ENCODE measurements at places on chromosomes 5 and 9.

DNA sequence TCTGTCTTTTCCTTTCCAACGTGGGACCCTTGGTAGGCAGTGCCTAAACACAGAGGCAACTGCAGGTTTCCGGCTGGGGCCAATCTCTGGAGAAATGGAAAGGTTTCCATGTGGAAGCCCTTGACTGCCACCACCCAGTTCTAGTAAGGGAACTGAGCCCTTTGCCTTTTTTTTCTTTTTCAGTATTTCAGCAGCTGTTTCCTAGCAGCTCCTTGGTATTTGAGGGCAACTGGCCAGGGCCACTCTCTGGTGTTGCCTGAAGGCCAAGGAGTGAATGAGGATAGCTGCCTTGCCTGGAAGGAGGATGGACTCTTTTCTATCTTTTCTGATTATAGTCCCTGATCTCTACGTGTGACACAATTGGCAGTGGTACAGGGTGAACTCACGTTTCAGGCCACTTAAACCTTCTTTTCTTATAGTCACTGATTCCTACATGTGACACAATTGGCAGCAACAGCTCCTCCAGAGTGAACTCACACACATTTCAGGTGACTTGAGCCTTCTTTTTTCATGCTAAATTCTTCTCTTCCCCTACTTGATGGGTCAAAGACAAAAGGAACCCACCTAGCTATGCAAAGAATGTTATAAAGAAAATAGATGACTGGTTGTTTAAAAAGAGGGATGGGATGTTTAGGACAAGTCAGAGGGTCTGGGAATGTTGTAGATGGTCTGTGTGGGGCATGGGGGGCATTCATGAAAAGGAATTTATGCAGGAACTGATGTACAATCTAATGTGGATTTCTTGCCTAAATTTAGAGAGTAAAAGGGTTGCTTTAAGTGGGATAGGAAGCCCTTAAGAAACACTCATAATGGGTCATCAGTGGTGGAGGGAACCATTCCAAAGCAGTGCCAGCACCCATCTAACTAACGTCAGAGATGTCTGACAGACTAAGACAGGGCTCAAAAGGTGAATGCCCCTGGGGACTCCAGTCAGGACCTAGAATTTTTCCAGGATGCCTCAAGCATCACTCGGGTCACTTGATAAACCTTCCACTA, 190.1 kb downstream of the TMEM232 start:
- DNase-seq = no peak

DNA sequence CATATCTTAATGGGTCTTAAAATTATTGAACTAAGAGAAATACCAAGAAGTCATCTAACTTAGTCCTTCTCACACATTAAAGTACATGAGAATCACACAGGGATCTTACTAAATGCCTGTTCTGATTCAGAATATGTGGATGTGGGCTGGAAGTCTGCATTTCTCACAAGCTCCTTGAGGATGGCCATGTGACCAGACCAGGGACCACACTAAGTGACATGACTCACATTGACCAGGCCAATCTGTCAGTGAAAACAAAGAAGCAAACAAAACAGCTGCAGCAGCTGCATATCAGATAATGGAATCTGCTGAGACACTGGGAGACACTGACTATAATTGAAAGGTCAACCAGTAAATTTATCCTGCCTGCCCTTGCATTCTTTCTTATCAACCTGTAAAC, 110.5 kb downstream of the ADAMTS12 start:
- no peak for DNase-seq

DNA sequence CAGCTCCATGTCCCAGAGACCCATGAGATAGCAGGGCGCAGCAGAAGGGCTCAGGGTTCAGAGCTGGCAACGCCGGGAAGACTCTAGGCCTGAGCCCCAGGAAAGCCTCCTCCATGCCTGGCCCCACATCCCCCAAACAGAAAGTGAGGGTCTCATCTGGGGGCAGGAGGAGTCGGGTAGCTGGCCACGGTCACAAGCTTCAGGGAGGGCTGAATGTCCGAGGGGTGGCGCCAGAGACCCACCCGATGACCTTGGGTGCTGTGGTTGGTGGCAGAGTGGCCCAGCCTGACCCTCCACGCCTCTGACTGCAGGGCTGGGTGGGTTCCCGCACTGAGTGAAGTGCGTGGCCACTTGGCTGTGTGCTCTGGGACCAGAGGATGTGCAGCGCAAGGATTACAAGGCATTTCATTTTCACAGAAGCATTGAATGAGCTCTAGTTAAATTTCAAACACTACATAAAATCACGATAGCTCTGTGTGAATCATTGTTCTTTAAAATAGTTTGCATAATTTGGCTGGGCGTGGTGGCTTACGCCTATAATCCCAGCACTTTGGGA, 3.0 kb downstream of the C8G start:
- no peak for DNase-seq

DNA sequence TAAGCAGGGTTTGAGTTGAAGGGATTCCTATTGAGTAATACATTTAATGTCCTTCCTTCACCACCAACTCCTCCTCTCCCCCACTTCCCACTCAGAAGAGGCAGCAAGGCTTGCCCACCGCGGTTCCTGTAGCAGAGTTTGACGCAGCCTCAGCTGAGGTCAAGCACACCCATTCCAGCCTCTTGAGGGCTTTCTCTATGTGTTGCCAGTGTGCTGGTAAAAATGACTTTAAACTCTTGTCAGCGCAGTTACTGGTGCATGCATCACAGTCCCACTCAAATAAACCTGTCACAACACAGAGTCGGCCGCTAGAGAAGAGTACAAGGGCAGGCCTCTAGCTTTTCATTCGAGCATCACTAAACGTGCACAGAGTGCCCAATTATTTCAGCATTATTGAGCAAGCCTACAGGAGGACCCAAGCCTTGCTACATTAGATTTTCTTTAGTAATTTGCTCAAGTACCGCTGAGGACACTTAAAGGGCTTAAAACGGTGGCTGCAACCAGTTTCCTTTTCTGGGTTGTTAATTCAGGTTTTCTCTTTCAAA, 79.6 kb downstream of the TLE4 start:
- DNase-seq = no peak

GRCh38 chr5:149795360-149795759, 65.2 kb downstream of the PPARGC1B start:
- no peak for DNase-seq

DNA sequence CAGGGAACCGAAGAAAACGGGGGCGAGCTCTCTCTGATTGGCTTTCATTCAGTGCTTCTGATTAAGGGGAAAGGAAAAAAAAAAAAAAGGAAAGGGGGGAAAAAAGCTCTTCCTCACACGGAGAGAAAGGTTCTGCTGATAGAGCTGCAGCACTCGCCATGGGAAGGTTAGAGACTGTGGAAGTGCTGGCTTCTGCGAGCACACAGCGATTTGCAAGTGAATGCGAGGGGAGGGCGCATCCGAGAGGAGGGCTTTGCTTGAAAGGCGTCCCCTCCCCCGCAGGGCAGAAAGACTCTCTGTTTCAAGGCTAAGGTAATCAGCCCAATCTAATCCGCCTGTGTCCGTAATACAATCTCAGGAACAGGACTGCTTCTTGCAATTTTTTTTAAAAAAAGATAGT, at the start of gene CDH10:
TSS of gene CDH10 (minus strand) at position 218 of the 400 bp plus-strand sequence. CDS start 51,488 bp downstream, outside the sequence.
- DNase-seq = no peak

DNA sequence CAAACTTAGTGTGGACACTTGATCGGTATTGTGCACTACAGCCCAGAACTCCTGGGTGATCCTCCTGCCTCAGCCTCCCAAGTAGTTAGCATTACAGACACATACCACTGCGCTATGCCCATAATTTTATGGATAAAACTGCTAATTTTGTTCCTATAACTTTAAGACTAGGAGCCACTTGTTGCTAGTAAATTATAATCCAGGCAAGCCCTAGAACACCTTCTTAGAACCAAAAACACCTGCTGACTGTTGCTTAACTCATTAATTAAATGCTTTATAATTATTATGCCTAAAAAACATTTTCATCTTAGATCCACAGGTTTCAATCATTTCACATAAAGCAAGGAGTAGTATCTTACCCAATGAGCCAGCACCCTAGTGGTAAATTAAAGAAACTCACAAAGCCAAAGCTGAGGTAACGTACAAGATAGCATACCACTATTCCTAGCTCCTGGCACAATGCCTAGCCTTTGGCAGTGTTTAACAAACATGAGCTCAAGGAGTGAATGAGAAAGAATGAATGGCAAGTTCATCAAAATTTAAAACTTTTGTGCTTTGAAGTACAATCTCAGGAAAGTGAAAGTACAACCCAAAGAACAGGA, 5.4 kb downstream of the MRPS27 start:
- no peak for DNase-seq

DNA sequence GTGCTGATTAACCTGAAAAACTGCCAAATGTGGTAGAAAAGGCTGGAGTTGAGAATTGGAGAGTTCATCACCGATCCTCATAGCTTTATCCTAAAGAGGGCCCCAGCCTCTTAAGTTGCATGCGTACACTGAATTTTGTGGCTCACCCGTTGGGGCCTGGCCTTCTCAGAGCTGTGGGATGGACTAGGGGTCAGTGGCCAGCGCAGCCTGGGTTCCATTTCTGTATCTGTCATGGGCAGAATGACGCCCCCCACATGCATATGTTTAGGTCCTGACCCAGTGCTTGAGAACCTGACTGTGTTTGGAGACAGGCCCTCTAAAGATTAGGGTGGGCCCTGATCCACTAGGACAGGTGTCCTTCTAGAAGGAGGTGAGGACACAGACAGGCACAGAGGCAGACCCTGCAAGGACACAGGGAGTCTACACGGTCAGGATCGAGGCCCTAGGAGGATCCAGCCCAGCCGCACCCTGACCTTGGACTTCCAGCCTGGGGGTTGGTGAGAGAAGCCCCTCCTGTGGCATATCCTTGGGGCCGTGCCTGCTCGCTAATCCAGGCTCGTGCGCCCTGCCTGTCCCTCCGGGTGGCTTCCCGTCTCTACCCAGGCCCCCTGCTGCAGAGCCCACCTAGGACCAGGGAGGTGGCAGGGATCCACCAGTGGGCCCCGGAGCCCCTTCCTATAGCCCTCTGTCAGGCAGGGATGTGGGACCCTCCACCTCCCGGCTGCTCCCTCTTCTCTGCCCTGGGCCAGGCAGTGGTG, 32.2 kb downstream of the NDUFS6 start:
- no peak for DNase-seq

GRCh38 chr5:6902597-6902996, 189.4 kb downstream of the TENT4A start:
- DNase-seq = no peak

DNA sequence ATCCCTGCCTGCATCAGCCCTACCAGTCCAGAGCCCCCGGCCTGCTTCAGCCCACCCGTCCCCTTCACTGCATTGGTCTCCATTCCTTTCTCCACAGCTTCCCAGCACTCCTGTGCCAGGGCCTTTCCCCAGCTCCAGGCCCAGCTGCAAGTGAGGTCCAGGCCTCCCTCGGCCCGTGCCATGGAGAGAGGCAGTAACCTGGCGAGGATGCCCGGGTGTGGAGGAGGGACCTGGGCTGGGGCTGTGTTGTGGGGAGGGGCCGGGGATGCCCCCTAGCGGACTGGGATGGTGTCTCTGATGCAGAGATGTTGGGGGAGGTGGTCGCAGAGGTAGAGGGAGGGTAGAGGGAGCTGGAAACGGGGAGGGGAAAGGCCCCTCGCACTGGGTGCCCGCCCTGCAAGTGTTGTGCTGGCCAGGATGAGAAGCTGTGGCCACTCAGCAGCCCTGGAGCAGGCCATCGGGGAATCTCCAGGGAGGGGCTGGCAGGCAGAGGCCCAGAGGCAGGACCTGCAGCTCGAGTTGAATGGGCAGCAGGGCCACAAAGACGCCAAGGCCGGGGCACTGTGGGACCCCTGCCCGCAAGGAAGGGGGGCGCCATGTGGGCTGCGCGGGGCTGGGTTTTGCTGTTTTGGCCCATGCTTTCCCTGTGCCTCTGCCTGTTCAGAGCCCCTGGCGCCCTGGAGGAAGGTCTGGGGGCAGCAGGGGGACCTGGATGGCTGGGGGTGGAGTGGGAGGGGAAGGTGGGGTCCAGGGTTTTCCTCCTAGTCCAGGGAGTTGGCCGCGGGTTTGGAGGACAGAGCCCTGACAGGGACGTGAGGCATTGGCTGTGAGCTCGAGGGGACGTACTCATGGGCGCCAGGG, 26.0 kb upstream of the NKD2 start:
- DNase-seq = no peak

GRCh38 chr5:173869316-173869715, 18.8 kb upstream of the CPEB4 start:
- DNase-seq = no peak

DNA sequence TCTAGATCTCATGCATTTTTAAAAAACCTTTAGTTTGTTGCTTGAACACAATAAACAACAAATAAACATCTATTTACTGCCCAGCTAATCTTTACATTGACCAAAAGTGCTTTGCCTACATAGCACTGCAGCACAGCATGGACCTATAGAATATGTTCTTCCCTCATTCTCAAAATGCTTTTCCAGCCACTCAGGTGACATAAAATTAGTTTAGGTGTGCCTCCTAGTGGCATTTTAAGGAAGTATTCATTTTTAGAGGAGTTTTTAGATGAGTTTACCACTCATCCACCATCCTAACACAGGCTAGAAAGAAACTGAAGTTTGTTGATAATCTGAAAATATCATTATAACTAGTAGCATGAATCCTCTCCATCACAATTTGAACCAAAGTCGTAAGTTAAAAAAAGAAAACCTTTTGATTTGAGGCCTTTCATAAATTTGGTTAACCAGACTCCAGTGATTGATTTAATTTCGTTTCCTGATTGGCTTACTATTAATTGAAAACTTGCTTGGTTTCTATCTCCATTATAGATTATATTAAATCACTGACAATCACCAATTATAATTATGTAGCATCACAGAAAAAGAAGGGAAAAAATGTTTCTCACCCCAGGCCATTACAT, 12.6 kb downstream of the PLGRKT start:
- DNase-seq = no peak

GRCh38 chr5:105849701-105850100, 1821.0 kb downstream of the EFNA5 start:
- no peak for DNase-seq

- no peak for DNase-seq
These were observed 2.1 kb downstream of the NPR2 start for GRCh38 chr9:35793461-35793860.

DNA sequence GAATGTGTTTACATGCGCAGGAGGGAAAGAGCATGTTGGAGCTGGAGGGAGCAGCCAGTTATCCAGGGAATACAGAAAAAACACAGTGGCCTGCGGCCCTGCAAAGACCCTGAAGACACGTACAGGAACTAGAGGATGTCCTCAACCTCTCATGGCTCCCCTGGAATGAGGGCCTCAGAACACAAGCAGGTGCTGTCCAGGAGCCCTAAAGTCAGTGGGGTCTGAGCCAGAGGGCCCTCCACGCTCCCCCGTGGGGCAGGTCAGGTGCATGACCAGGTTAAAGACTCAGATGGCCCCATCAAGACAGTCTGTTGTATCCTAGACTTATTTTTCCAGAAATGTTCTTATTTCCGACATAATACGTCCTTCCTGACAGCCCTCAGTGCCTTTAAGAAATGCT, 106.9 kb downstream of the ROR2 start:
- DNase-seq = no peak

DNA sequence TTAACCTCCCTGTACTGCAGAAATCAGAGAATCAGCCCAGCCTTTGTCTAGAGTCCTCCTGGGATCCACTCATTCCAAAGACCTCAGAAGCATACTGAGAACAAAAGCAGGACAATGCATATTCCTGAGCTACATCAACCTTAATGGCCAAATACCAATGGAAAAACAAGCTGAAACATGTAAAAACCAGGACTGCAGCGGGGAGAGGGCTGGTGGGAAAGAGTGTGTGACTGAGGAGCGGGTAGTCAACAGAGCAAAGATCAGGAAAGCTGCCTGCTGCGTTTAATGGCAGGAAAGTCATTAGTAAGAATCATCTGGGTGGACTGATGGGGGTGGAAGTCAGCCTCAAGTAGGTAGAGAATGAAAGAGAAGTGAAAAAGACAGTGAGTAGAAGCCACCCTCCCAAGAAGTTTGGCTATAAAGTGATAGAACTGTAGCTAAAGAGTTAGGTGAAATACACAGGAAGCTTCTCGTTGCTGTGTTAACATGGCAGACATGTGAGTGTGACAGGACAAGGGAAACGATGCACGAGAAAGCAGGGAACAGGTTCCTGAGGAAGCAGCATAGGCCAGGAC, 88.1 kb downstream of the OTULIN start:
- no peak for DNase-seq
